ENCODE measurements at places on chromosomes 11 and 22.

- no peak for DNase-seq
These were observed 10.9 kb downstream of the TST start for GRCh38 chr22:37008365-37008764.

DNA sequence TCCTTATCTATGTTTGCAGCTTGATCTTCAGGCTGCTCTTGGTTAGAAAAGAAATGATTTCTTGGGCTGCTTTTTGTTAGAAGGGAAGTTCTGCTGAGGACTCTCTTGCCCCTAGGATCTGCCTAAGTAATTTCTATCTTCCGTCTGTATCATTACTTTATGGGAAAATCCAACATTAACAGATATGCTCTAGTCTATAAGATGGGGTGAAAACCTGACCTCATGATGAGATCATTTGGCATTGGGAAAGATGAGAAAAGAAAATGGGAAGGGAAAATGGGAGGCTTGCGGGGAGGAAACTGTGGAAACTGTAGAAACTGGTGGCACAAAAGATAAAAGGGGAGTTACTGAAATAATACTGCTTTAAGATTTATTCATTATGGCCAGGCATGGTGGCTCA lies 63.6 kb downstream of the FDX1 start:
- DNase-seq = no peak

DNA sequence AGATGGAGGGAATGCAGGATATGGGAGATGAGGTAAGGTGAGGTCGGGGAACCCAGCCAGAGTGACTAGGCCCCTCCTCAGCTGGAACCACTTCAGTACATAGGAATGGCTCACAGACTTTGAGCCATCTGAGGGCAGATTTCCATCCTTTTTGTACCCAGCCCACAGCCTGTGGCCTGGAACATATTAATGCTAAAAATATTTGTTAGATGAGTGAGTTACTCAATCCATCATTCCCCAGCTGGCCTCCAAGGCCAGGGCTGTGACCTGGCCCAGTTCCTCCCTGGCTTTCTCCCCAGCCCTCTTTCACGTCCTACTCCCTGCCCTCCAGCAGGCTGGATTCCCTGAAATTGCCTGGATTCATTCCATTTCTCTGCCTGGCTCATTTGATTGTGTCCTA lies 57.2 kb upstream of the PRDM11 start:
- no peak for DNase-seq

DNA sequence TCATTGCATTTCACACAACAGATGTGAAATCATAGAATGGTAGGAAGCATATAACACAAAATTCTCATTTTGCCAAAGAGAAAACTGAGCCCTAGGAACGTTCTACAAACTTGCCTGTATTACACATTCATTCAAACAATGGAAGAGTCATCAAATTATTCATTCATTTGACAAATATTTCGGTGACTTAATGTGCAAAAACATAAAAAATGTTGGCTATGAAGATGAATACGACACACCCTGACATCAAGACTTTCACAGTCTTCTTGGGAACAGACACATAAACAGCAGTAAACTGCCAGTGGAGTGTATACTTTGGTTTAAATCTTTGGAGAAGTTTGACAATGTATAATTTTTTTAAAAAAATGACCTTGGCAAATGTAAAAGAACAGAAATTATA lies 20.4 kb upstream of the C11orf87 start:
- no peak for DNase-seq

DNA sequence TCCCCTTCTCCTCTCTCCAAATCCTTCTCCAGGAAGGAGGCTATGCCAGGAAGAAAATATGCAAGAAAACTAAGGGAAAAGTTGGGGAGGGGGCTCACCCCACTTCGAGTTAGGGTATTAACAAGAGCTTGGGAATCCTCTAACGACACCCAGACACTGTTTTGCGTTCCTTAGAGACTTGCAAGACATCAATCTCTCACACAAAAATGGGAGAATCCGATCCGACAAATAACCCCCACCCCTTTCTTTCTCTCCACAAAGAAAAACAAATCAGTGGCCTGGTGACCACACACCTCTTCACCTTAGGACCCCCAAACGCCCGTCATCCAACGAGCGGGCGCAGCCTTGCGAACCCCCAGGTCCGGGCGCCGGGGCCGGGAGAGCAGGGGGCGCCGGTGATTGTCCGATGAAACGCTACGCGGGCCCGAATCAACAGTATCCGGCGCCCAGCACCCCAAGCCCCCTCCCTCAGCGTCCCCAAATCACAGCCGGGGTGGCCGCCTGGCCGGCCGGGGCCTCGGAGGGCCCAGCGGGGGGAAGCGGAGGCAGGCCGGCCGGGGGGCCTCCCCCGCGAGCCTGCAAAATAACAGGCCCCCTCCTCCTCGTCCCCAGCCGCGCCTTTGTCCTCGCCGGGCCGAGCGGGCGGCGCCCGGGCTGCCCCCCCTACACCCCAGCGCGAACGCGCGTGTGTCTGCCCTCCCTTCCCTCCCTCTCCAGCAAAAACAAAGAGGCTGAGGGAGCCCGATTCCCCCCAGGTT lies 690 bp downstream of the CSNK1E start:
- no peak for DNase-seq

DNA sequence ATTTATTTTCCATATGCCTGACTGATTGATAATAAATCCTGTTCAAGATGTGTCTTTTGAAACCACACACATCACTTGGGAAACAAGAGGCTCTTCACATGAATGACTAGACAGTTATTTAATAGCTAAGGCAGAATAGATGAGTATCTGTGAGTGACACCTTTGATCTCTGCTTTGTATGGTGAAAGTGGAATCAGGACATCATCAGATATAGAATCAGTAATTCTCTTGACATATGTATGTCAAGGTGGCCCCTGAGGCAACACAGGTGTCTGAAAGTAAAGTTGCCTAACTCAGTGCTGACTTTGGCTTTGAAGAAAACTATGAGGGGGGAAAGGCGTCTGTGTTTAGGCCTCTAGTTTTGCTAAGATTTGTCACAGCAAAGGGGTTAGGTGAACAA lies 11.5 kb upstream of the CASP4 start:
- DNase-seq = no peak

- DNase-seq = no peak
These were observed 14.3 kb downstream of the NRIP3 start for GRCh38 chr11:8989453-8989852.

DNA sequence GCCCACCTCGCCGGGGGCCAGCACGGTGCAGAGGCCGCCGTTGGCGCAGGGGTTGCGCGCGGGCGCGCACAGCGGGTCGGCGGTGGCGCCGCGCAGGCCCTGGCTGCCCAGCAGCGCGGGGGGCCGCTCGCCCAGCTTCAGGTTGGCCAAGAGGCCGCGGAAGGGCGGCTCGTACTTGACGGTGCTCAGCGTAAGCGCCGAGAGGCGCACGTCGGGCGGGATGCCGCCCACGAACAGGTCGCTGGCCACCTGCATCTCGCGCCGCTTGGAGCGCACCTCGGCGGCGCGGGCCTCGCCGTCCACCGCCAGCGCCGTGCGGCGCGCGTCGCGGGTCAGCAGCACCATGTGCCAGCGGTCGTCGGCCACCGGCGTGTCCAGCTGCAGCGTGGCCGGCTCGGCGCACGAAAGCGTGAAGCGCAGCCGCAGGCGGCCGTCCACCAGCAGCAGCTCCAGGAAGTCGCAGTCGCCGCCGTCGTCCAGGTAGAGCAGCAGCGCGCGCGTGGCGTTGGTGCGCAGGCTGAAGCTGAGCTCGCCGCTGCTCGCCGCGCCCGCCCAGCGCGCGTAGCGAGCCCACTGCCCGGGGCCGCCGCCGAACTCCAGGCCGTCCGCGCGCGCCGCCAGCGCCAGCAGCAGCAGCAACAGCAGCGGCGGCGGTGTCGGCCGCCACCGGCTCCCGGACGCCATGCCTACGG lies 9.8 kb downstream of the NRXN2 start:
- DNase-seq = no peak

- DNase-seq = no peak
These were observed 12.2 kb upstream of the RPS3 start for GRCh38 chr11:75386942-75387630.

DNA sequence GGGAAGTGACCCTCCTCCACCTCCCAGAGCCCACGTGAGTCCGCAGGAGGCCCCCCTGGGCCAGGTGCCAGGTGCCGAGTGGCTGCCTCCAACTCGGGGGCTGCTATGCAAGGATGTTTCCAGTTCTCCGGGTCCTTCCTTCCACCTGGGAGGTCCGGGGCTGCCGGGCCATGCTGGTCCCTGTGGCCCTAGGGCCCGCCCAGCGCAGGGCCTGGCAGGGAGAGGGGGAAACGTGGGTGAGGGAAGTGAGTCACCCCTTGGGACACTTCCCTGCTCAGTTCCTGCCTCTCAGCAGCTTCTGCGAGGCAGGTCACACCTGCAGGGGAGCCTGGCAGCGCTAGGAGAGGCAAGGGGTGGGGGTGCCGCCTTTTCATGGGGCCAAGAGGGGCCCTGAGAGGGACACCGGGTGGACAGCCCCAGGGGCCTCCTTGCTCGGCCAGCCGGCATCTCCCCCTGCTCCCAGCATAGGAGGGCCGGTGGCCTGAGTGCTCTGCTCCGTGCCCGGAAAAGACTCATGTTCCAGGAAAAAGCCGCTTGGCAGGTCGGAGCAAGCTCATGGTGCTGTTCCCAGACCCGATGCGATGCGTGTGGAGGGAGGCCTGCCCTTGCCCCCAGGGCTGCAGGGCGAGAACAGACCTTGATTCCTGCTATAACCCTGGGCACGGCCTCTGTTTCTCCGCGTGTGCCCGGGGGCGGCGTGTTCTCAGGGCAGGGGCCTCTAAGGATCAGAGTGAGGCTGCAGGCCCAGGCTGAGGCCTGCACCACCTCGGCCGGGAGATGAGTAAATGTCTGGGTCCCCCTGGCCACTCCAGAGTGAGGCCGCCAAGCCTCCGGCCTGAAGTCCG lies 30.3 kb upstream of the WNT7B start:
- DNase-seq = no peak

DNA sequence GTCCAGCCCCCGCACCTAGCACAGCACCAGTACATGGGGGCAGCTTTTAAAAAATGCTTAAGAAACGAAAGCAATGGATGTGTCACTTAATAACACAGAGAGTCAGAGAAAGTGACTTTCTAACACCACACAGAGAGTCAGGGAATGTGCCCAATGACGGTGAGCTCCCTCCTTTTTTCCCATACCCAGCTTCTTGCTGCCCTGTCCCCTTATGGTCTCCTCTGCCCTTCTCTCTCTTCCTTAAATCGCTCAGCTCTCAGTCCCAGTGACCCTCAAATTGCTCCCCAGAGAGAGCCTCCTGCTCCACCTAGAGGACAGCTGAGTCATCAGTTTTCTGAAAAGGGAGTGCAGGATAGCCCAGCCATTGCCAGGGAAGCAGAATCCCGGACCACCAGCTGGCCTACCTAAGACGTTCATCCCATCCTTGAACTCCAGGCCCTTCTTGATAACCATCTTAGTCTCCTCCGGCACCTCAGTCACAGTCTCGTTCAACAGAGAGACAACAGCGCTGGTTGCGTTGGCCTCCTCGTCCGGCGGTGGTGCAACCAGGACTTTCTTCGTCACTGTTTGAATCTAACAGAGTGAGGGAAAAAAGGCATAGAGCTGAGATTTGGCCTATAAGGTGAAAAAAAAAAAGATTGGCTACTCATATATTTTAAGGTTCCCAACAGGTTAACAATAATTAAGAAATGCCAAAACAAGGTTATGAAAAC lies 113.5 kb downstream of the SLC1A2 start:
- no peak for DNase-seq

- no peak for DNase-seq
These were observed 16.8 kb upstream of the CCDC86 start for GRCh38 chr11:60825118-60825517.

DNA sequence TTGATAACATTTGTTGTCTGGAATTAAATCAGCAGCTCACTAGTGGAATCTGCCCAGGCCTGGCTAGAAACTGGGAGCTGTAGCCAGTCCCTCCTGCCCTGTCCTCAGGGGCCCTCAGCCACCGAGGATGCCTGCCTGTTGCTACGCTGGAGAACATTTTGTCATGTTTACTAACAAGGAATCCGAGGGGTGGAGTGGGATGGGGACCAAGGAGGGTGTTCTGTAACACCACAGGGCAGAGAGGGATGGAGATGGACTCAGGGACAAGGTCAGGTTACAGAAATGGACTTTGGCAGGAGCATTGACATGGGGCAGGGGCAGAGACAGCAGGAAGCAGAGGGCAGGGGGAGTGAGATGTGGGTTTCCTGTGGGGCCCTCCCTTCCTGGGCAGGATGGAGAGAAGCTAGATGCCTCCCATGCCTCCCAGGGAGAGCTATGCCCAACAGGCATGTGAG lies 45.8 kb upstream of the AMPD3 start:
- DNase-seq = no peak

GRCh38 chr22:22037740-22038139 lies 55.2 kb upstream of the TOP3B start:
- DNase-seq = no peak

GRCh38 chr11:36478700-36479329 lies 31.3 kb downstream of the TRAF6 start:
- DNase-seq = no peak

DNA sequence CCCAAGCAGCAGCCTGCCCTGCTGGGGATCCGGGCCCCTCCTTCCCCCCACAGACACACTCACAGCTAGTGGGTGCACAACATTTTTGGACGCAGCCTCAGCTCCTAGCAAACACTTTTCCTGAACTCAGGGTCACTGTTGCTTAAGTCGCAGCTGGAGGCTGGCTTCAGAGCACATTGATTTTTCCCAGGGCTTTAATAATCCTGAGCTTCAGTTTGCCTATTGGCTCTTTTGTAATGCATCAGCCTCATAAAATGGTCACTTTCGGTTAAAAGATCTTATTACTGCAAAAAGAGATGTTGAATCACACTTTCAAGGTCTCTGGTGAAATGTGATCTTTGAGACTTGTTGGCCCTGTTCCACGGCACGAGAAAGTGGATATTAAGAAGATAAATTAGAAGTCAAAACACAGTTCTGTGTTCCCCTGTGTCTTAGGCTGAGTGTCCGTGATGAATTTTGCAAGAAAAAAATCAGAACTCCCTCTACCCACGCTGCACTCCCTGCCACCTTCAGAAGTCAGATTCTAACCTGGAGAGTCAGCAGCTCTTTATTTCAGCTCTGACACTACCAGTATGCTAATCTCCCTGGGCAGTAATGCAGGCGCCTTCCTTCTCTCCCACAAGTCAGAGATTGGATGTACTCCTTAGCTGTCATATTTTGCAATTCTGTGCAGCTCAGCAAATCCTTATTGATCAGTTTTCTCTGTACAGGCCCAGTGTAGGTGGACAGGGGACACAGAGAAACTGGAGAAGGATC lies 158.2 kb upstream of the E2F8 start:
- no peak for DNase-seq

- DNase-seq = no peak
These were observed 25.5 kb upstream of the TMEM45B start for GRCh38 chr11:129790106-129790505.
